ENCODE measurements at places on chromosomes 16 and 17.

DNA sequence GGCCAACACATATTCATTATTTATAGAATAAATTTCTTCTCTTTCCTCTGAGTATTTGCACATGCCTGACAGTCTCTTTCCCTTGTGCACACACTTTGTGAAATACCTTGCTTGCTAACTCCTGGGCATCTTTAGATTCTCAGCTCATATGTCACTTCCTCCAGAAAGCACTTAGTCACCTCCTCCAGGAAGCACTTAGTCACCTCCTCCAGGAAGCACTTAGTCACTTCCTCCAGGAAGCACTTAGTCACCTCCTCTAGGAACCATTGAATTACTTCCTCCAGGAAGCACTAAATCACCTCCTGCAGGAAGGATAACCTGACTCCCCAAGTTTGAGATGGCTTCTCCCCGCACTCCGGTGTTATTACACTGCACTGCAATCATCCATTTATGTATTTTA lies 462.5 kb upstream of the EEF2KMT start:
- DNase-seq = no peak

DNA sequence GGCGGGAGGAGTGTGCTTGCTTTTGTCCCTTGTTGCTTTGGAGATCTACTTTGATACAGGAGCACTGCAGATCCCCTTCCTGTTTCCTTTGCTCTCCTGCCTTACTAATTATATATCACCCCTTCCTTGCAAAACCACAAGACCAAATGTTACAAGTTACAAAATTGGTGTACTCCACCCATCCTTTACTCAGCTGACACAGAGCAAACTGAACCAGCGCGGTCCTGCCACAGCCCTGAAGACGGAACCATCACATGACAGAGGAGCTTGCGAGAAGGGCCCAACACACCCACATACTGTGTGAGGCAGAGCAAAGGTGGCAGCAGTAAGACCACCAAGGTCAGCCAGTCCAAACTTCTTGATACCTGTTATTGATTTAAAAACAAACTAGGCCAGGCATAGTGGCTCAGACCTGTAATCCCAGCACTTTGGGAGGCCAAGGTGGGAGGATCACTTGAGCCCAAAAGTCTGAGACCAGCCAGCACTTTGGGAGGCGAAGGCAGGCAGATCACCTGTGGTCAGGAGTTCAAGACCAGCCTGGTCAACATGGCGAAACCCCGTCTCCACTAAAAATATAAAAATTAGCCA lies 33.2 kb downstream of the CYTH1 start:
- DNase-seq = no peak

- DNase-seq = no peak
These were observed 43.9 kb upstream of the TNRC6C start for GRCh38 chr17:77914385-77915254.

DNA sequence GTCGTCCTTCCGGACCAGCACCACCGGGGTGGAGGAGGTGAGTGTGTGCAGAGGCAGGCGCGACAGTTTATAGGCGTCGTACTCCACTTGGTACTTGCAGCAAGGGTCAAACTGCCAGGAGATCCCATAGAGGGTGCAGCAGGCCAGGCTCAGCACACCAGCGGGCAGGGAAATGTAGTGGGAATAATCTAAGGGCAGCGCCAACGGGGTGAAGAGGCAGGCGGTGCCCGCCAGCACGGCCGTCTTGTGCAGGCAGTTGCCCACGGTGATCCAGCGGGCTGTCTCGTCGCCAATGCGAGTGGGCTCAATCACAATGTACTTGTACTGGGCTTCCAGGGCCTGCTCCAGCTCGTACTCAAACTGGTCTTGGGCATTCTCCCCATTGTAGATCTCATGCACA lies 15.6 kb downstream of the TMEM11 start:
- no peak for DNase-seq

DNA sequence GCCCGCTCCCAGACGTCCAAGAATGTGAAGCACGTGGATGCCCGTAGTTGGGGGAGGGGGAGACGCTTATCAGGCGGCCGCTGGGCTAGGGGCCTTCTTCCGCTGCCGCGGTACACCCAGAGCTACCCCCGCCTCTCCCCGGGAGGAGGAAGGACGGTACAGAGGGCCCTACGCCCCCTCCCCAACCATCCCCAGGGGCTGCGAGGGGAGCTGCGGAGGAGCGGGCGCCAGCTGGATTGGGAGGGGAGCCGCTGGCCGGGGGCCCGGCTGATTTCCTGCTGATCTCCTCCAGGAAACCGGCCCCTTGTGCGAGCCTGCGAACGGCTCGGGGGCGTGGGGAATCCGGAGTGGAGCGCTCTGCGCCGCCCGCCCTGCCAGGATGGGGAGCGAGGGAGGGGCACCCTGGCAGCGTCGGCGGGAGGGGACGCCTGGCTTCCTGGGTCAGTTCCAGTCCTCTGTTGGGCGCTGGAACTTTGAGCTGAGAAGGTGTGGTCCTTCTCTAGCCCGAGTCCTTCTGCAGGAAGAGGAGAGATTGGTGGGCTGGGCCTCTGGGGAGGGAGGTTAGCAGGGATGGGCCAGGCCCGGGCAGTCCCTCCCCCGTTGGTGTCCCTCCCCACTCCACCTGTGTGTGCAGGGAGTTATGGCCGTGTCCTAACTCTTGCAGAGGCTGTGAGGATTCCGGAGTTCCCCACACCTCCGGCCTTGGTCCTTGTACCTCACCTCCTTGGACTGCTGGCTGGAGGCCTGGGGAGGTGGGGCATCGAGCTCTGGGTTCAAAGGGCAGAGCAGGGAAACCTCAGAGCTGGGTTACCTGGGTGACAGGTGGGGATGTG lies 19.2 kb downstream of the GJD3 start:
- DNase-seq = no peak

- no peak for DNase-seq
These were observed 56.9 kb downstream of the WIPI1 start for GRCh38 chr17:68400404-68400735.

GRCh38 chr17:6571452-6571781 lies 15.1 kb upstream of the PITPNM3 start:
- DNase-seq = no peak

GRCh38 chr17:35900708-35901480 lies 20.7 kb upstream of the CCL5 start:
- DNase-seq = no peak

DNA sequence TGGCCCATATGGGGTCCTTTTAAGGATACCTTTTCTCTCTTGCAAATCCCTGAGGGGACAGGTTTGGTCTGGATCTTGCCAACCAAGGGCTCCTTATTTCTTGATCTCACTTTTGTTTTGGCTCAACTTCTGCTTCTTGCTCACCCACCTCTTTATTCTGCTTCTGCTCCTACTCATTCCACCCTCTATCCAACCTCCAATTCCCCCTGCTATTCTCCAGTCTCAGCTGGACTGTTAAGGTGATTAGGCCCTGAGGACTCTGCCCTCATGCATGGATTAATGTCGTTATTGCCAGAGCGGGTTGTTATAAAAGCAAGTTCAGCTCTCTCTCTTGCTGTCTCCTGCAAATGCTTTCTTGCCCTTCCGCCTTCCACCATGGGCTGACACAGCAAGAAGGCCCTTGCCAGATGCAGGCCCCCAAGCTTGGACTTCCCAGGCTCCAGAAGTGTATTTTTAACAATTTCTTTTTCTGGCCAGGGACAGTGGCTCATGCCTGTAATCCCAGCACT lies 29.8 kb downstream of the LAT start:
- DNase-seq = no peak

DNA sequence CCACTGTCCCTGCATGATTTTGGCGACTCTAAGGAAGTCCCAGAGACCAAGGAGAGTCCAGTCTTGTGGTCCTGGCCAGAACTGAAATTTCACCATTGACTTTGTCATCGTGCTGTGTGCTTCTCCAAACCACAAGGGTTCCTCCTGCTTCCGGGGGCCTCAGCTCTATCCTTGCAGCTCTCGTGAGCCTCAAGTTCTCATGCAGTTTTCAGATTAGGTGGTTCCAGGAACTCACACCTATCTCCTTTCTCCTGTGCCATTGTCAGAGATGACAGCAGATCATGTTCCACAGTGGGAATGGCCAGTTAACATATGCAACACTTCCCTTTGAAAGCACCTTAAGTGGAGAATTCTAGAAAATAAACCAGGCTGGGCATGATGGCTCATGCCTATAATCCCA lies 97.9 kb upstream of the CRHR1 start:
- DNase-seq = no peak

Measured in stimulated activated CD8-positive, alpha-beta memory T cell treated with anti-CD3 and anti-CD28 coated beads, Interleukin-7, amount 100 ng/mL, for 24 hours (primary cell).